ENCODE measurements at places on chromosomes 5 and 9. TPM values are rescaled to one million over a fixed set of nuclear protein-coding genes. Genes with fewer than 3 reads are reported as not detected.

The CFAP157 gene
- not detected for total RNA-seq

The RPL37 gene
- 22.1 TPM for total RNA-seq

The DMRT3 gene
- not detected for total RNA-seq

The MYMK gene
- not detected for total RNA-seq

The CEL gene
- not detected for total RNA-seq

The FCN2 gene
- not detected for total RNA-seq

The TEX48 gene
- total RNA-seq: not detected

The ZSWIM6 gene
- 8.8 TPM for total RNA-seq

The TICAM2 gene
- total RNA-seq: 0.53 TPM

The EFNA5 gene
- 2.2 TPM for total RNA-seq

The TMC1 gene
- total RNA-seq: not detected

The TSSK1B gene
- total RNA-seq: not detected

The POU4F3 gene
- not detected for total RNA-seq
